ENCODE measurements at places on chromosomes 3 and 15.

DNA sequence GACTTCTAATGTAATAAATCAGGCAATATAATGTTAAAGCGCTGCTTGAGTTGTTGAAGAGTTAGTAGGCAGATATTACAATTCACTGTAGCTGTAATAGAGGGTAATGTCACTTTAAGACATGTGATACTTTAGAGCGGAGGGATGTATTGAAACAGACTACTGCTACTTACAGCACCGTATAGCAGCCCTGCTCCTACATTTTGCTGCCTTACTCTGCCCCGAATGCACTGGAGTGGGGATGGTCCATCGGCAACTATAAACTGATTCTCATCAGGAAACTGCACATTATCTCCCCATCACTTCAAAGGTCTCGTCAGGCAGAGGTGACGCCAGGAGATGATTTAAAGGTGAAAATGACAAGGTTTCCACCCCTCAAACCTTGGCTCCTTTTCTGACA, 349.7 kb upstream of the SUCLG2 start:
- no peak for DNase-seq

DNA sequence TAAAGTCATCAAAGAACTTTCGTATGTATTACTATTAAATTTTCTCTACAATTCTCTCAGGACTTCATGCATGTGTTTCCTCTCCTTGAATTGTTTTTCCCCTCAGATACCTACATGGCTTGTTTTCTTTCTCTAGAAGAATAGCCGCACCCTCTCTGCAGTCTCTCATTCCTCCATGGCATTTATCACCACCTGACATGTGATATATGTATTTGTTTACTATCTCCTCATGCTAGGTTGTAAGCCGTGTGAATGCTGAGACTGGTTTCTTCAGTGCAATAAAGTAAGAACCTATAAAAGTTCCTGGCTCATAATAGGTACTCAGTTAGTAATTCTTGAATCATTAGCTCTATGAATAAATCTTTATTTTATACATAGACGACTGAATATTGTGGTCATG, 149.2 kb downstream of the CNTN4 start:
- no peak for DNase-seq

GRCh38 chr15:32669896-32670611, 28.5 kb downstream of the SCG5 start:
- no peak for DNase-seq

DNA sequence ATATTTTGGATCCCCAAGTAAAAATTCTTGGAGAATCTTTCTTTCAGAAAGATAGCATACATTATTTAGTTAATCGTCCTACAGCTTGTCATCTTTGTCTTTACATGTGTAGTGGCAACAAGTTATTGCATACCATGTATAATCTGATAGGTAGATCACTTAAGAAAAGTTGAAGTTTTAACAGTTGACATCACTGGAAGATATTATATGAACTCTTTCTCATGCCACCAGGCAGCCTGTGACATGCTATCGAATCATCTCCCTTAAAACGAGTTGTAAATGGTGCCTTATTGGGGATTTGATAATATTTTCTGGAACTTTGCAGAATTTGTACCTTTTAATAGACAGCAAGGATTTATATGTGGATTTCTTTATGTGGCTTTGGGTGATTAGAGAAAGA, 8.7 kb downstream of the U2SURP start:
- no peak for DNase-seq

GRCh38 chr15:98418122-98418521, 230.2 kb upstream of the IGF1R start:
- no peak for DNase-seq

DNA sequence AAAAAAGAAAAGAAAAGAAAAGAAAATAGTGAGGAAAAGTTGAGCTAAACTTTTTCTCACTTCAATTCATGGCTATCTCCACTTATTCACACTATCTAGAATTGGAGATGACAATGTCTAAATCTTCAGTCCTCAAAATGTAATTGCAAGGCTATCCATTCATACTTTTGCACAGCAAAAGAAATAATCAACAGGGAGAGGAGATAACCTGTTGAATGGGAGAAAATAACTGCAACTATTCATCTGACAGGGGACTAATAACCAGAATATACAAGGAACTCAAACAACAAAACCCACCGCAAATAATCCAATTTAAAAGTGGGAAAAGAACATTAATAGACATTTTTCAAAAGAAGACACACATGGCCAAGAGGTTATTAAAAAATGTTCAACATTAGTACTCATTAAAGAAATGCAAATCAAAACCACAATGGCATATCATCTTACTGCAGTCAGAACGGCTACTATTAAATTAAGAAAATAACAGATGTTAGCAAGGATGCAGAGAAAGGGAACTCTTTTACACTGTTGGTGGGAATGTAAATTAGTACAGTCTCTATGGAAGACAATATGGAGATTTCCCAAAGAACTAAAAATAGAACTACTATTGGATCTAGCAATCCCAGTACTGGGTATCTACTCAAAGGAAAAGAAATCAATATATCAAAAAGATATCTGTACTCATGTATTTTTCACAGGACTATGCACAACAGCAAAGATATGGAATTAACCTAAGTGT, 73.5 kb upstream of the PPIB start:
- no peak for DNase-seq

DNA sequence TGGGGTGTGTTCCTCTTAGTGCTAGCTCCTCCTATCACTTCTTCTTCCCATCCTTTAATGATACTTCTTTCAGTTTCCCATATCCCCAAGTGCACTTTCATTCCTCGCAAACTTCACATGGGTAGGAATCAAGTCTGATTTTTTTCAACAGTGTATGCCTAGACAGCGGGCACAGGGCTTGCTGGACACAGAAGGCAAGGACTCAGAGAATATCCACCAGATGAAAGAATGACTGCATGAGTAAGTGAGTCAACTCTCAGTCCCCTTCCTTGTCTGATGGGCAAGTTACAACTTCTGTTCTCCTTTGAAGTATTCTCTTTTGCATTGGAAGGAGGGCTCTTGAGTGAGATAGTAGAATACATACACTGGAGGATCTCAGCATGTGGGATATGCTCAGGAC, 3.1 kb upstream of the SQOR start:
- no peak for DNase-seq

- no peak for DNase-seq
Observed at GRCh38 chr3:141972399-141972798, 96.0 kb downstream of the ATP1B3 start.

DNA sequence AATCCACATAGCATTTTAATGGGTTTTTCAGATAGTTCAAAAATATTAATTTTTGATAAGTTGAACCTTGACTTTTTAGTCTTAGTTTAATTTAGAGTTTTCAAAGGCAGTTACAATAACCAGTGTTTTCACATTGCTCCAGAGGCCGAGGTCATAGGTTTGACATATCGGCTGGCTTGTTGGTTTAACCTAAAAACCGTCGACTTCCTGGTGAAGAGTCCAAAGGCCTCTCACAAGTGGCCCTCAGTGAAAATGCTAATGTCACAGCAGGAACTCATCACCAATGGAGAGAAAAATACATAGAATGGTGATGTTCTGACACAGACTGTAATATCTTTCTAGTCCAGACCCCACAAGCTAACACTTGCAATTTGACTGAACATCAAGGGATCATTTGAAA, 642.3 kb downstream of the PLOD2 start:
- DNase-seq: no peak
